Forelimb muscle (tissue), 1 donor: ENCODE measurements at places on chromosomes 1 and 21. TPM values are rescaled to one million over a fixed set of nuclear protein-coding genes. Genes with fewer than 3 reads are reported as not detected.

KIF26B gene
- 1.00 TPM for polyA plus RNA-seq

ALPL gene
- polyA plus RNA-seq = 3.0 TPM

MYCL gene
- polyA plus RNA-seq = 2.5 TPM

USP24 gene
- 38.4 TPM for polyA plus RNA-seq

TIE1 gene
- 42.5 TPM for polyA plus RNA-seq

PPM1J gene
- polyA plus RNA-seq = 3.9 TPM

ESPN gene
- polyA plus RNA-seq = 3.0 TPM

ORC1 gene
- 2.3 TPM for polyA plus RNA-seq

NPPA gene
- polyA plus RNA-seq = 2.1 TPM

DENND2C gene
- polyA plus RNA-seq = 10.1 TPM

GPR25 gene
- not detected for polyA plus RNA-seq

C1orf94 gene
- polyA plus RNA-seq = 0.06 TPM

AIRE gene
- polyA plus RNA-seq = not detected

MYOC gene
- polyA plus RNA-seq = 4.5 TPM

ANP32E gene
- polyA plus RNA-seq = 34.6 TPM

TMIGD3 gene
- polyA plus RNA-seq = 0.24 TPM

NPR1 gene
- 12.7 TPM for polyA plus RNA-seq

SMPDL3B gene
- polyA plus RNA-seq = 0.23 TPM
